ENCODE measurements at places on chromosomes 6 and 20.

DNA sequence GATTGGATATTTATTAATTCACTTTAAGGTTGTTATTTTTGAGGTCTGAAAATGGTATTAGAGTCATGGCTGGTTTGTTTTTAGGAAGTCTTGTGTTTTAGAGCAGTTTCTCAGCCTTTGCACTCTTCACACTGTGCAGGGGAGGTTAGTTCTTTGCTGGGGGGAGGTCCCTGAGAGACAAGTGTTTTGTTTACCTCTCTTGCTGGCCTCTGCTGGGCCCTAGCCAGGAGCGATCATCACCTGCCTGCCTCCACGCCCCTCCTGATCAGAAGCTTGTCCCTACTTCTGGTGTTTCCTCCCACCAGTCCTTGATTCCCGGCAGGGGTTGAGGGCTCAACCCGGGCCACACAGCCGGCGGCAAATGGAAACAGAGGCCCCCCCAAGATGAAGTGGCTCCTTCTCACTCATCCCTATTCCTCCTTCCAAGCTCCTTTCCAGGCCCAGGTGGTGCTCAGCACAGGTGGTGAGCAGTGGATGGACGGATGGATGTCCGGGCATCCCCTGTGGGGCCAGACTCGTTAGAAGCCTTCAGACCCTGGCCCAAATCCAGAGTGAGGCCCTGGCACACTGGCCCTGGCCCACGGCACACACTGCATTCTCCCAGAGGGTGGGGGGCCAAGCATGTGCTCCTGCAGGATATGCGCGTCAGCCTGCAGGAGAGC lies 51.3 kb downstream of the GRM4 start:
- H3K27me3 ChIP-seq = peaks cover 53% of the 10 kb centered on the region
- no peak overlapping the region for H3K27ac ChIP-seq
- no peaks in the 10 kb centered on the region for H3K4me1 ChIP-seq
- no peaks in the 10 kb centered on the region for H3K36me3 ChIP-seq
- DNase-seq = no peak

DNA sequence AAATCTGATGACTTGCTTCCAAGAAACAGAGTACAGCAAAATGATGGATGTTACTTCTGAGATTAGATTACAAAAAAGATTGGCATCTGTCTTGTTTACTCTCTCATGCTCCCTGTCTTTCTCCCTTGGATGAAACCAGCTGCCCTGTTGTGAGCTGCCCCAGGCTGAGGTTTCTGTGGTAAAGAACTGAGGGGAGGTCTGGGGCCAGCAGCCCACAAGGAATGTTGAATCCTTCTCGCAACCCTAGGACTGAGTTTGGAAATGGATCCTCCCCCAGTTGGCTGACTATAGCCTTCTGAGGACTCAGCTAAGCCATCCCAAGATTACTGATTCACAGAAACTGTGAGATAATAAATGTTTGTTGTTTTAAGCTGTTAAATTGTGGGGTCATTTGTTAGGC lies 5.6 kb upstream of the HECA start:
- DNase-seq = no peak
- H3K4me3 ChIP-seq = no peak overlapping the region
- H3K27me3 ChIP-seq = no peaks in the 10 kb centered on the region
- H3K27ac ChIP-seq = no peak overlapping the region
- H3K36me3 ChIP-seq = no peaks in the 10 kb centered on the region
- peaks cover 73% of the 10 kb centered on the region for H3K4me1 ChIP-seq

DNA sequence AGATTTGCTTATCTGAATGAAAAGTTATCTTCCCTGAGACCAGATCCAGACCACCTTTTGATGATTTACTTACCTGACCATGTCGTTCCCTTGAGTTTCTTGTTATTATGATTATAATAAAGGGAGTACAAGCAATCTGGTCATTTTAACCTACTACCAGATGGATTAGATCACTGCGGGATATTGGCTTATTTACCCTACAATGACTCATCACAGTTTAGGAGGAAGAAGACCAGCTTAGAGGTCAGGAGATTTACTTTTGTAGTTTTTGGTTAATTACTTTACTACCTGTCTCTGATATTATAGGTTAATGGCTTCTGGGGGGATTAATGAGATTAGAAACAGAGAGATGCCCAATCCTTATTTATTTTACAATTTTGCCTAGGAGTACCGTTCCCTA lies 10.7 kb downstream of the PKIB start:
- no peak overlapping the region for H3K27ac ChIP-seq
- H3K4me1 ChIP-seq = no peaks in the 10 kb centered on the region
- DNase-seq = no peak
- H3K4me3 ChIP-seq = no peak overlapping the region
- peaks cover under 1% of the 10 kb centered on the region for H3K36me3 ChIP-seq

DNA sequence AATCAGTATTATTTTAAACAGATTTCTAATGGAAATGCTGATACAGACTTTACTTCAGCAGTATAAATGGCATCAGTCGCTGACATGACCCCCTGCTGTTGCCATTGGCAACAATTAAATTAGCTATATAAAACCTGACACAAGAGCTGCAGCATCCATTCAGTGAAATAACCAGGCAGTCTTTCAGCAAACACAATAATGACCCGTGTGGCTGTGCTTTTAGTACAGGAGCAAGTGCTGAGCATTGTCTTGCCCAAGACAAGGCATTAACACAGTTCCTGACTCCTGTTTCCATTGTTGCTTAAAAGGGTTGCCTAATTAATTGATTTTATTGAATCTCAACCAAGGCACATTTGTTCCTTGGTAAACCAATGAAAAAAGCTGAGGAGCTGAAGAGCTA lies 382.1 kb downstream of the HACE1 start:
- no peak for DNase-seq
- no peaks in the 10 kb centered on the region for H3K36me3 ChIP-seq
- no peak overlapping the region for H3K27ac ChIP-seq
- no peaks in the 10 kb centered on the region for H3K27me3 ChIP-seq
- H3K4me3 ChIP-seq = no peak overlapping the region
- H3K4me1 ChIP-seq = no peaks in the 10 kb centered on the region

- H3K27ac ChIP-seq = no peak overlapping the region
- H3K4me1 ChIP-seq = no peaks in the 10 kb centered on the region
- H3K27me3 ChIP-seq = no peaks in the 10 kb centered on the region
- no peak for DNase-seq
- no peaks in the 10 kb centered on the region for H3K36me3 ChIP-seq
Measured at GRCh38 chr6:121998631-121999030, 400.8 kb upstream of the HSF2 start.

DNA sequence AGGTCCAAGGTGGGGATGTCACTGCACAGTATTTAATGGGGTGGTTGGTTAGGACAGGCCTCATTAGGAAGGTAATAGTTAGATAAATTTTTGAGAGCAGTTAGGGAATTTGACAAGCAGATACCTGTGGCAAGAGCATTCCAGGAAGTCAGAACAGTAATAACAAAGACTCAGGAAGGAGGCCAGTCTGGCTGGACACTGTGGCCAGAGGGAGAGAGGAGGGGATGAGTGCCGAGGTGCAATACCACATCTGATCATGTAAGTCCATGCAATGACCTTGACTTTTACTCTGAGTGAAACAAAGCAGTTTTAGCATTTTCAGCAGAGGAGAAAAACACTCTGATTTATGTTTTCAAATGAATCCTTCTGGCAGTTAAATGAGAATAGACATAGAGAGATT lies 990.7 kb upstream of the FLRT3 start:
- H3K27me3 ChIP-seq = peaks cover 8% of the 10 kb centered on the region
- H3K4me1 ChIP-seq = peaks cover 6% of the 10 kb centered on the region
- no peak overlapping the region for H3K27ac ChIP-seq

DNA sequence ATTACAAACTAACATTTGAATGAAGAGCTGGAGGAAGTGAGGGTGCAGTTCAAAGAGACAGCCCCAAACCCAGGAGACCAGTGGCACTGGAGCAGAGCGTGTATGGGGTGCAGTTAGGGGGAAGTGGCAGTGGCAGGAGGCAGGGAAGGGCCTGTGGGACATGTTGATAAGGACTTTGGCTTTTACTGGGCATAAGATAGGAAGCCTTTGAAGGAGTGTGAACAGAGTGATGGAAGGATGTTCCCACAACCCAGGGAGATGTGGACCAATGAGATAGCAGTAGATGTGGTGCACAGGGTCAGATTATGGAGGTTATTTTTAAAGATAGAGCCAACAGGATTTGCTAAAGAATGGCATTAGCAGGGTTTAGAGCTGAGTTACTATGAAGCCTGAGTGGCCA lies 56.4 kb downstream of the AIG1 start:
- no peak for DNase-seq
- no peak overlapping the region for H3K4me3 ChIP-seq
- peaks cover 3% of the 10 kb centered on the region for H3K4me1 ChIP-seq
- H3K27me3 ChIP-seq = no peaks in the 10 kb centered on the region
- peaks cover 11% of the 10 kb centered on the region for H3K36me3 ChIP-seq

DNA sequence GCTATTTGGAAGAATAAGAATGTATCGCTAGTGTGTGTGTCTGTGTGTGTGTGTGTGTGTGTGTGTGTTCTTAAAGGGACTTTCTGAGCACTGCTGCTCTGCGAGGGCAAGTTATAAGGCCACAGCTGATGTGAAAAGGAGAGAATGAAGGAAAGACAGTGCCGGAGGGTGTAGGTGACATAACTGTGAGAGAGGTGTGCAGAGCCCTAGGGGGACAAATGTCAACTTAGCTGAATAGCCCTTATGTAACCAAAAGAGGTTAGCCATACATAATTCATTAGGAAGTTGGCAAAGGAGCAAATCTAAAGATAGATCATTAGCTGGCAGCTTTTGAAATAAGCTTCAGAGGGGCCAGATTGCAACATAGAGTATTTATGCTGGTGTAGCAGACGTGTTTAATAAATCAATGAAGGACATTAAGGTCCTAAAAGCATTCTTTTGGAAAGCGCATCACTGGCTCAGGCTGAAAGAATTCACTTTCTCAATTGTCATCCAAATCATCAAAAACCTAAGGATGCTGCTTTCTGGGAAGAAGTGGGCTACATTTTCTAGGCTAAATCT lies 81.0 kb downstream of the NDUFAF5 start:
- H3K36me3 ChIP-seq = no peaks in the 10 kb centered on the region
- H3K4me1 ChIP-seq = no peaks in the 10 kb centered on the region
- peaks cover 5% of the 10 kb centered on the region for H3K27me3 ChIP-seq
- H3K27ac ChIP-seq = no peak overlapping the region
- H3K4me3 ChIP-seq = no peak overlapping the region

GRCh38 chr20:1301031-1301529 lies 27.9 kb downstream of the SDCBP2 start:
- no peaks in the 10 kb centered on the region for H3K4me1 ChIP-seq
- H3K36me3 ChIP-seq = no peaks in the 10 kb centered on the region
- no peaks in the 10 kb centered on the region for H3K27me3 ChIP-seq

- DNase-seq = no peak
- no peaks in the 10 kb centered on the region for H3K27me3 ChIP-seq
- H3K4me3 ChIP-seq = no peak overlapping the region
- H3K36me3 ChIP-seq = no peaks in the 10 kb centered on the region
Measured at GRCh38 chr6:34324738-34325444, 67.6 kb downstream of the NUDT3 start.

DNA sequence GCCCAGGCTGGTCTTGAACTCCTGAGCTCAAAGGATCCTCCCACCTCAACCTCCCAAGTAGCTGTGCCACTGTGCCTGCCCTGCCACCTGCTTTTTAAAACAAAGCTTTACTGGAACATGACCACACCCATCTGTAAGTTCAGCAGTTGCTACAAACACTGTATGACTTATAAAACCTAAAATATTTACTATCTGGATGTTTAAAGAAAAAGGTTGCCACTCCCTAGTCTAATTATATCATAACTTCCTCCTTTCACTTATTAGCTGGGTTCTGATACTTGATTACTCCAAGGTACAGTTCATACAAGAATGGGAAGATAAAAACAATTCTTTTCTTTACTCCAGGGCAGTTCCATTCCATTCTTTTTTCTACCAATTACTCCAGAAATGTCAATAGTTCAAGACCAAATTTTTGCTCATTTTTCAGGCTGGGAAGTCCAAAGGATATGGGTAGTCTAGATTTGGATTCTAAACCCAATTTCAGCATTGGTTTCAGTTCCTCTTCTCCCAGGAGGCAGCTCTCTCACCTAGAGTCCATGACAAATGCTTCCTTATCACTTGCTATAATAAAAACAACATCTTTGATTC lies 63.1 kb downstream of the SEC63 start:
- peak overlapping the region; percentile 80 for H3K4me3 ChIP-seq
- H3K27ac ChIP-seq = peak overlapping the region; percentile 95
- DNase-seq = peak; percentile 60

- no peak overlapping the region for H3K4me3 ChIP-seq
- DNase-seq = no peak
- H3K27me3 ChIP-seq = no peaks in the 10 kb centered on the region
- peaks cover 4% of the 10 kb centered on the region for H3K4me1 ChIP-seq
- peaks cover 10% of the 10 kb centered on the region for H3K36me3 ChIP-seq
- H3K27ac ChIP-seq = peak overlapping the region; percentile 45
Measured at GRCh38 chr6:7249946-7250643, 62.9 kb downstream of the SSR1 start.

DNA sequence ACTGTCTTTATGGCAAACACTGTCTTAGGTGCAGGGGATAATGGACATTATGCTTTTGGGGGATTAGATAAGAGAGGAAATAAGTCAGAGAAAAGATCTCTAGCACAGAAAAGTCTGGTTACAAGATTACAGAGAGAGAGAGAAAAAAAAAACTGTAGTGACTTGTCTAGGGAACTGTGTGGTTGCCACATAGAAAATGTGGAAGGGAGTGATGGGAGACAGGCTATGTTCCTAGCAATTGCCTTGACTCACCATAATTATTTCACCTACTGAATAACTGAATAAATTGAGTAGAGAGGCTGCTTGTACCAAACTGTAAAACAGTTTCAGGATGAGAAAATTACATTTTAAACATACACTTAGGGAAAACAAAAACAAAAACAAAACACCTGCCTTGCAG lies 229.7 kb downstream of the LAMA2 start:
- H3K27me3 ChIP-seq = no peaks in the 10 kb centered on the region
- no peak for DNase-seq
- H3K27ac ChIP-seq = no peak overlapping the region
- H3K4me1 ChIP-seq = no peaks in the 10 kb centered on the region

DNA sequence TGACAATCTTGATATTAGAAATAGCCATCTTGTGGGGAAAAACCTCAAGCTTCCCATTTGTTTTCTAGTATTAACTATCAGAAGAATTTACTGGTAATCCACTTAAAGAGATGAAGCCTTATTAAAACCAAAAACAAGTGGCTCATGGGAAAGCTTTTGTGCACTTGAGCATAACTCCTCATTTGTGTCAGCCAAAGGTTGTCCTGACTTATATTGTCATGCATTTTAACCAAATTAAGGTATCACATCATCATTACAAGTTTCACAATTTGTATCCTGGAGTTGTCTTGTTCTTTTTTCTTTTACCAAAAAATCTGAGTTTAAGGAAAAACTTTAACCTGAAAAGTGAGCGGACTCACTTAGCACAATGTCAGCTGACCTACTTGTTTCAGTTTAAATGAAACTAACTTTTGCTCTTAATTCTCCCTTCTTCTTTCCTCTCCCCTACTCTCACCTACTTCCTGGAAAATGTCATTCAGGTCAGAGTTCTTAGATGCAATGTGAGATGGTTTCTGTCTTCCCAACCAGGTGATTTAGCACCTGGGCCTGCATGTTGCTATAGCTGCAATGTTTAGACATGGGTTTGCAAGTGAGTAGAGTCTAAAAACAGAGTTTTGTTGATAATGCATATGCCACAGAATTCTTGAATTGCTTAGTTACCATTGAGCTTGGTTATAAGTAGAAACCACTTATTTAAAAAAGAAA lies 82.8 kb downstream of the TNFAIP3 start:
- no peaks in the 10 kb centered on the region for H3K36me3 ChIP-seq
- H3K27ac ChIP-seq = no peak overlapping the region
- no peaks in the 10 kb centered on the region for H3K27me3 ChIP-seq
- DNase-seq = no peak

- DNase-seq = no peak
- no peak overlapping the region for H3K27ac ChIP-seq
- H3K36me3 ChIP-seq = no peaks in the 10 kb centered on the region
- H3K4me3 ChIP-seq = no peak overlapping the region
- H3K27me3 ChIP-seq = peaks cover 23% of the 10 kb centered on the region
Measured at GRCh38 chr6:17002123-17002522, 99.7 kb upstream of the STMND1 start.

GRCh38 chr6:144415835-144416237 lies 130.7 kb downstream of the UTRN start:
- H3K27me3 ChIP-seq = no peaks in the 10 kb centered on the region
- DNase-seq = no peak
- H3K27ac ChIP-seq = peak overlapping the region; percentile 78

All from naive B cell (primary cell).